ENCODE measurements at places on chromosomes 3 and 15.

DNA sequence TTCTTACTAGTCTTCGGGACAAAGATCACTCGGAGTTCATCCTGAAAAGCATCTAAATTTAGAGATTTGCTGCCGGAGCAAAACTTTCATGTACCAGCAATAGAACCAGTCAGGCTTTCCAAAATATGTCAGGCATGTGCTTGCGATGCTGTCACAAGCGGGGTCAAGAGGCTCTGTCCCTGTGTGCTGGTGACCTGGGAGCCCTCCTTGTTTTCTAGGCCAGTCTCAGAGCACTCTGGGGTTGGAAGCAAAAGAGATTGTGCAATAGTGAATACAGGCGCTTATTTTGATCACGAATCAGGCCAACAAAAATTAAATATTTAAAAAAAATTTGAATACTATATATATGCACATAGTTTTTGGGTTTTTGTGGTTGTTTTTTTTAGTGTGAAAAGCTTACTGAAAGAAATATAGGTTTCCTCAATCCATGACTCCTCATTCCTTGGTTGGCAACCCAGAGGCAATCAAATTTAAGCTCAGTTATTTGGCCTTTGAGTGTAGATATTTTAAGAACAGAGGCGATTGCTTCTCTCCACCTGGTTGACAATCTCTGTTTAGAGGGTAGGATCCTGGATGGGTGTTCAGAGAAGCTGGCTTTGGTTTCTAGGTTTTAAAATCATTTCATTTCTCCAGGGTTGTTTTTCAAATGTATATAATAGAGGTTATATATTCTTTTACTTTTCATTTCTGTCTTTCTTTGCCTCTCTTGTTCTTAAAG is 8.4 kb upstream of the KLHL24 start:
- no peak for DNase-seq

GRCh38 chr3:26104851-26105251 is 315.0 kb downstream of the OXSM start:
- no peak for DNase-seq

GRCh38 chr3:105826778-105827634 is 41.8 kb downstream of the CBLB start:
- no peak for DNase-seq

DNA sequence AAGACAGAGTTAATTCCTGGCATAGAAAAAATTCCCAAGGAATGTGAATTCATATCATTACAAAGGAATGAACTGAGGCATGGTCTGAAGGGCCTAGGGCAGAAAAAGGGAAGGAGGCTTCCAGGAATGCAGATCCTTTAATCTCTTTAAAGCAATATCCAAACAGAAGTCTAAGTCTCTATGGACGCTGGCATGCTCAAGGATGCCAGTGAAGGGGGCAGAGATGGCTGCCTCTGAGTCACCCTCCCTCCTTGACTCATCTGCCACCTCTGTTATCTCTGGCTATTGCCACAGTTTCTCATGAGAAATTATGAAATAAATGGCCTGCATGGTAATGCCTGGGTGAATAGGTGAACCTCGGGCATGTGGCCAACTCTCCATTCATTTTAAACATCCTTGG is 96.3 kb upstream of the BCL6 start:
- DNase-seq, result no peak

DNA sequence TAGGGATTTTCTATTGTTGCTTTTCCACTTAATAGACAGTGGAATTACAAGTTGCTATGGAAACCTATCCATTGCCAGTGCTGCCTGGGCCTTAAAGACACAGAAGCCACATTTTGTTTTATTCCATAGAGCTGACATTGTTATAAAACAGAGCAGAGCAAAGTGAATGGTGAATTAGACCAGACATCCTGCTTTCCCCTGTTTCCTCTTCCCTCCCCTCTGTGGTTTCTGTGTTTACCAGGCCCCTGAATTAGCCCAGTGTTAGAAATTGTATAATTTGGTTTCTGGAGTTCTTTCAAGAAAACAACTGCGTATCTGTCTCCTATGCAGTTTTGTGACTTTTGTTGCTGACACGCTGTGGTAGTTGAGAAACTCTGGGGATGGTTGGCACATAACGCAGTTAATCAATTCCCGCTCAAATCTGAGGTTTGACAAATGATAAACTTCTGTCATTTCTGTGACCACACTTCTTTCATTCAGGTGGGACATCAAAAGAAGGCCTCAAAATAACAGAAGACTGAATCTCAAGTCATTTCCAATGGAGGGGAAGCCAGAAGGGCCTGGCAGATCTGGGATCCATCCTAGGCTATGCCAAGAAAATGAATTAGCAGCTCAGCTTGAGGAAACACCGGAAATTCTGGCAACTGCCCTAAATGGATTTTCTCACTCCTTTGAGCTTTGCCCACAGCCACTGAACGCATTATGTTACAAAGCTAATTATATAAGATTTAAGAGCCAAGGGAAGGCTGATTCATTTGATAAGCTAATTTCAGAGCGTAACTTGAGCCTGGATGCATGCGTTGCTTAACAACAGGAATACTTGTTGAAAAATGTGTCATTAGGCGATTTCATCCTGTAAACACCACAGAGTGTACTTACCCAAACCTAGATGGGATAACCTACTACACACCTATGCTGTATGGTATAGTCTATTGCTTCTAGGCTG is 46.9 kb downstream of the NR1D2 start:
- peak; percentile 63 for DNase-seq

DNA sequence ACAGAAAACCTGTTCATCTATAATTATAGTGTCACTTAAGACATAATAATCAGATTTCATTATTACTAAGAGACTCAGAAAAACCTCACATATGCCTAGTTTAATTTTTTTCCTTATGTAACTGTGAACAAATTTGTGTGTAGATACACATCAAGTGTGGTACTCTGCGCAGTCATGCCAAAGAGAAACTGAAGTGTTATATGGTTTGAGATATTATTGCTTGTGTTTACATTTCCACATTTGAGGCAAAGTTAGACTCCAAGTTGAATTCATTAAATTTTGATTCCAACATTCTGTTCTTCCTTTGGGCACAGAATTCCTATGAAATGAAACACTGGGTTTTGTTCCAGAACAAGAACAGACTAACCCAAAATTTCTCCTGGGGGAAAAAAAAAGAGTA is 2.2 kb downstream of the MBNL1 start:
- no peak for DNase-seq
